ENCODE measurements at places on chromosomes 13 and 19.
A peak's percentile ranks its signal among the peaks of the same experiment; 100 is the strongest.

DNA sequence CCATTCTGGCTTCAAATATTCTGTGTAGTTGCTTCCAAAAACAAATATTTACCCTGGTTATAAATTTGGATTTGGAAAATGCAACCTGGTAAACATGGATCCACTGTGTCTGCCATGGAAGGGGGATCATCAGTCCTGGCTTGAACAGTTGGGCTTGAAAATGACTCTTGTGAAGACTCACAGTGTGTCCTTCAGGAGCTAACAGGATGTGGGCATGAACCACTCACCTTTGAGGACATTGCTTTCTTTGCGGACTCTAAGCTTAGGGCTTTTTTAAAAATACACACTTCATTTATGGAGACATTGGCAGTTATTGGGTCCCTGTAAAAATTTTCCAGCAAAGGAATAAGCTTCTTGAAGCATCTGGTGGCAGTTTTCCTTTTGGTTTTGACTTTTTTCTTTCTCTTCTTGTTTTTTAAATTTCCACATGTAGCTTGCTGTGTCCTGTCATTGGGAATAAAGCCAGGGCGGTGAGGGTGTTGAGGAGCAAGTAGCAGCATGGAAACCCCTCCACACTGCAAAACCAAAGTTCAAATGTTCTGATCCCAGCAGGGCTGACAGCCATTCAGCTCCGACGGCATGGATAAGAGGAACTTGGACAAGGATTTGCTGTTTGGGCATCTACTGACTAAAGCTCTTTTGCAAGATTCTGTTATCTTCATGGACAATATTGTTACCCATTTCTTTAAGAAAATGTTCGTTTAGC, 39.5 kb upstream of the SERP2 start:
- no peak for DNase-seq

- no peak for DNase-seq
These were observed 42.1 kb downstream of the ZNRF4 start for GRCh38 chr19:5497297-5497696.

- peak; percentile 97 for DNase-seq
These were observed 1.8 kb upstream of the SSBP4 start for GRCh38 chr19:18417250-18418028.

DNA sequence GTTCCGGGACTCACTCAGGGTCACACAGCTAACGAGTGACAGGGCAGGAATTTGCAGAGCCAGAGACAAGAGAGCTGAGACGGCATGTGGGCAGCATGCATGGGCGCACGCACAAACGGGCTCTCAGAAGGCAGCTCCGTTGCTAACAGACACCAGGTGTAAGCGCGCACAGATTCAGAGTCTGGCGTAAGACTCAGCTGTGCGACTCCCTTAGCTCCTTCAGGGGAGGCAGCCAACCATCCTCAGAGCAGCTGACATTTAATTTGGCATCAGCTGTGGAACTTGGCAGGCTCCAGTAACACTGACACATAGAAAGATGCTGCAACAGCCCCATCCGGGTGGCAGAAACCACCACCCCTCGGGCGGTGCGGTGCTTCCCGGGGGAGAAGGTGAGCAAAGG, 7.5 kb upstream of the TM6SF2 start:
- peak; percentile 36 for DNase-seq

- no peak for DNase-seq
These were observed 325.1 kb downstream of the SLC7A1 start for GRCh38 chr13:29270271-29270985.

DNA sequence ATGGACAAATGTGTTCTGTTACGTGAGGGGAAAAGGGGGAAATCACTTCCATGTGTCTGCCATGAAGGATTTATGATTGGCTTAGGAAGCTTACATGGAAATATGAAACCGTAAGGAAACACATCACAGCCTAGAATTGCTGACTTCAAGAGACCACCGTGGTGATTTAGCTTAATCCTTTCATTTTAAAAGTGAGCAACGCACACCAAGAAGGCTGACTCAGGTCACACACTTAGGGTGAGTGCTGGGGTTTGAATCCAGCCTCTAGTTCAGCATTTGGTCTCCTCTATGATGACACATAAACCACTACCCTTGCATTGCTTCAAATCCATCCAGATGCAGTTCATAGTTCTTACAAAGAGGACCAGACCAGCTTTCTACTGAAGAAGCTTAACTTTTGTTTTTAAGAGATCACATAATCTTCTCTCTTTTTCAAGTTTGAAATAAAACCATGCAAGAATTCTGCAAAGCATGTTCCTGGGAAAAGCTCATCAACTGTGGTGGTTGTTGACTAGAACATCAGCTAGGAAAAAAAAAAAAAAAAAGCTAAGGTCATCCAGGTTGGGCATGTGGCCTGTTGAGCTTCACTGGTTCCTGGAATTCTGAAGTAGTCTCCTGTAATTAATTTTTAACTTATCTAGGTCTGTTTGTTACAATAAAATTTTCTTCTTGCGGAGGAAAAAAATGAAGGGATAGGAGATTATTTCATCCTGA, 60.2 kb upstream of the KL start:
- no peak for DNase-seq

- DNase-seq, result peak; percentile 99
These were observed 545 bp downstream of the RAD23A start for GRCh38 chr19:12946092-12946721.

GRCh38 chr19:11152318-11153062, 3.1 kb downstream of the SPC24 start:
- DNase-seq, result no peak
